ENCODE measurements at places on chromosomes 11 and 22.
A peak's percentile ranks its signal among the peaks of the same experiment; 100 is the strongest.

DNA sequence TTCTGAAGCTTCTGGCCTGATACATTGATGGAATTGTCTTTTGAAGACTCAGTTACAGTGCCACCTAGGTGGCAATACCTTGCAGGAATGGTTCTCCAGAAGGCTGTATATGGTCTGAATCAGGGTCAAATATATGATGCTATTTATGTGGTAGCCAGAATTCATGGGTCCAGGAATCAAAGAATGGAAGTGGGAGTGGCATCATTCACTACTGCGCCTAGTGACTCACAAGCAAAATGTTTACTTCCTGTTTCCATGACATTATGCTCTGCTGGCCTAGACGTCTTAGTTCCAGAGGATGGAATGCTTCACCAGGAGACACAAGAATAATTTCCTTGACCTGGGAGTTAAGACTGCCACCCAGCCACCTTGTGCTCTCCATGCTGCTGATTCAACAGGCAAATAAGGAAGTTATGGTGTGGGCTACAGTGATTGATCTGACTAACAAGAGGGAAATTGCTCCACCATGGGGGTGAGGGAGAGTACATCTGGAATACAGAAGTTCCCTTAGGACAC, 491.8 kb downstream of the ETS1 start:
- DNase-seq = no peak

DNA sequence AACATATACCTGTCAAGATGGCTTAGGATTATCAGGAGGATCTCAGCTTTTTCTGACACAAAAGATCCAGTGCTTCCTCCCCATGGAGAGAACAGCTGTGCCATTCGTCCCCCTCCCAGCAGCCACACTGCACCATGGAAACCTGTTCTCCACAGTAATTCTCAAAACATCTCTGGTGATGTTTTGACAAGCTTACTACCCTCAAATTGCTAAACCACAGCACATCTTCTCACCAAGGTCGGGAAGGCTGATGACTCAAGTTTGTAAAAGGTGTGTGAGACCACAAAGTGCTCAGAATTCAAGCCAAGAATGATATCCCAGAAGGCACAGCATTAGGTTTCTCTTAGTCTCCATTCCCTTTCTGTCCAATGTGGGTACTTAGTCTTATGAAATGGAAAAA, 3.9 kb upstream of the RAB38 start:
- no peak for DNase-seq

DNA sequence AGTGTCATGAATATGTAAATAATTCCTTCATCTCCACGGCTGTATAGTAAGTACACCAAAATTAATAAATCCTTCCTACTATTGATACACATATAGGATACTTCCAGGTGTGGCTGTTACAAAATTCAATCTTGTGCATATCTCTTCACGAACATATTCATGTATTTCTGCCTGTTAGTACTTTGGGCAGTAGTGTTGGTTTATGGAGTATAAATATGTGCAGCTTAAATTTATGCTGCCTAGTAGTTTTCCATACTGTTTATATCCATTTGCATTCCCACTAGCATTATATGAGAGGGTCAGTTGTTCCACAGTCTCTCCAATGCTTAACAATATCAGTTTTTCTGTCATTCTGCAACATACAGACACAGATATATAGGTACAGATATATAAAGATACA, 3.9 kb upstream of the OR5M8 start:
- DNase-seq = no peak

- DNase-seq = no peak
Observed at GRCh38 chr22:27603800-27604144, 197.8 kb downstream of the MN1 start.

- no peak for DNase-seq
Observed at GRCh38 chr11:119472186-119472855, 49.3 kb upstream of the THY1 start.

DNA sequence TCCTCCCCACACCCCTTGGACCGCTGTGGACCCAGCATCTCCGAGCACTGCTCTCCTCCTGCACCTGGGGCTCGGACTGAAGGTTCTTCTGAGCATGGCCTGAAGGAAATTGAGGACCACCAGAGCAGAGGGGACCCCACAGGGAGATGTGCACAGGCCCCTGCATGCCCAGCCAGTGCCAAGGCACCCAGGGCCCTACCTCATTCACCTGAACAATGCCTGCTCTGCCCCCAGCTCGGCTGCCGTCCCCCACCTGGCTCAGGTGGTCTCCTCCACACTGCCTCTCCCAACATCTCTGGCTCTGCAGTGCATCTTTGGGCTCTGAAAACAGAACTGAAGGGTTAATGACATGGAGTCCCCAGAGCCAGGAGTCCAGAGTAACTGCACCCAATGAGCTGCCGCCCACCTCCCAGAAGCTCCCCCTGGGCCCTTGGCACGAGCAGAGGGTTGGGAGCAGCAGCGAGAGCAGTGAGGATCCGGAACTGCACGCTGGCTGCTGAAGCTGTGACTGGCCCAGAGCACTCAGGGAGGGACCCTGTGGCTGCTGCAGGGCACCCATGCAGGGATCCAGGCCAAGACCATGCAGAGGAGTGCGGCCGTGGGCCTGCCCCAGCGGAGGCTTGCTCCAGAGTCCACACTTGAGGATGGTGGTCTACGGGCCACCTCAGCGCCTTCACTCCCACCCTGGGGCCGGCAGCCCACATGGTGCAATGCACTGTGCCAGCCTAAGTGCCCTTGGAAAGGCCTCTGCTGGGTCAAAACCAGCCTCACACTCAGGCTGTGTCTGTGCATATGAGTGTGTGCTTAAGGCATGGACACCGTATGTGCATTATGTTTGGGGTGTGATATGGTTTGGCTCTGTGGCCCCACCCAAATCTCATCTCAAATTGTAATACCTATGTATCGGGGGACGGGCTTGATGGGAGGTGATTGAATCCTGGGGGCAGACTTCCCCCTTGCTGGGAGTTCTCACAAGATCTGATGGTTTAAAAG, 686.1 kb downstream of the TBC1D22A start:
- DNase-seq = no peak

DNA sequence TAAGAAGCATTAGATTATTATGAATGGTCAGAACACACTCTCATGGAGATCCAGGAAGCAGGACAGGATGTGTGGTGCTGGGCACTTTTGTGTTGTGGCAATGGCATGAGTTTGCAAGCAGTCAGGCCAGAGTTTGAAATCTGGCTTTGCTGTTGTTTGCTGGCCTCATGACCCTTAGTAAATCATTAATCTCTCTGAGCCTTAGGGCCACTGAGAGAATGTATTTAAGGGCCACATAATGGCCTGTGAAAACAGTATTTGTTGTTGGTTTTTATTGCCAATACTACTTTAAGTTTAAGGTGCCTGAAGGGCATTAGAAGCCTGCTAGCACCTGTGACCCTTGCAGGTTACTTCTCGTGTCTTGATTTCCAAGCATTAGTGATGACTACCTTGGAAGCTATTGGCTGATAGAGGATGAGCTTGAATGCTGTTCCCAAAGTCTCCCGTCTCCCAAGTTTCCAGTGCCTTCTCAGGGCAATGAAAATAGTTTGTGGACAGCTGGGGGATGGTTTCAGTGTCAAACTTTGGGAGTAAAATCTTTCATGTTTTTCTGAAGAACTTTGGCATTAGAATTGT, 24.6 kb downstream of the STIM1 start:
- no peak for DNase-seq

DNA sequence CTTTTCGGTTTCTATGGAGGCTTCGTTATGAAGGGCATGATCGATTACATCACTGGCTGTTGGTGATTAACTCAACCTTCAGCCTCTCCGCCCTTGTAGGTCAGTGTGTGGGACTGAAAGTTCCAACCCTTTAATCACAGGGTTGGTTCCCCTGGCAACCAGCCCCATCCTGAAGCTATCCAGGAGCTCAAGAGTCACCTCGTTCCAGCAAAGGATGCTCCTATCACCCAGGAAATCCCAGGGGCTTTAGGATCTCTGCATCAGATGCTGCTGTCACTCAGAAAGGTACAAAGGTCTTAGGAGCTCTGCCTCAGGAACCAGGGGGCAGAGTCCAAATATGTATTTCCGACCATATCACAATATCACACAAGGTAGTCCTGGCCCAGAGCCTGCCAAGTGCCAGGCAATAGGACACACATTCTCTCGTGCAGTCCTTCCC, 123.5 kb upstream of the PARVA start:
- no peak for DNase-seq

DNA sequence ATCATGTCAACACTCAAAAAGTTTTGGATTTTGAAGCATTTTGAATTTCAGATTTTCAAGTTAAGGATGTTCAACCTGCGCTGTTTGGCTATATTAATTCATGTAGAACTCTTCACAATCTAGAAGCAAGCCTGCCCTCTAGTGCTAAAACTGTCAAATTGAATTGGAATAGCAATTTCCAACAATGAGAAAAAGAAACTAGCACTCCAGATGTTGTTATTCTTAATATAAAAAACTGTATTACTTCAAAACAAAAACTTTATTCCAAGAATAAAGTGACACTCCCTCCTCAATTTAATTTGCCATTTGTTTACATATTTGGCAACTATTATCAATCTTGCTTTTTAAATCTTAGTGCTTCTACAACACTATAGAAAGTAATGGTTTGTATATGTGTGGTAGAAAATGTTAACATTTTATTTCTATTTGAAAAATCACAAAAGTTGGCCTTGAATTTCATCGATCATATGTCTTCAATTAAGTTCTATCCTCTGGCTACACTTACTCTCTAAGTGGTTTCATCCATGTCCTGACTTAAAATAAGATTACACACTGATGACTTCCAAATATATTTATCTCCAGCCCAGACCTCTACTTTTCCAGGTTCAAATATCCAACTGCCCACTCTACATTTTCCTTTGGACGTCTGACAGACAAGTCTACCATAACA, 36.6 kb downstream of the DCUN1D5 start:
- no peak for DNase-seq

DNA sequence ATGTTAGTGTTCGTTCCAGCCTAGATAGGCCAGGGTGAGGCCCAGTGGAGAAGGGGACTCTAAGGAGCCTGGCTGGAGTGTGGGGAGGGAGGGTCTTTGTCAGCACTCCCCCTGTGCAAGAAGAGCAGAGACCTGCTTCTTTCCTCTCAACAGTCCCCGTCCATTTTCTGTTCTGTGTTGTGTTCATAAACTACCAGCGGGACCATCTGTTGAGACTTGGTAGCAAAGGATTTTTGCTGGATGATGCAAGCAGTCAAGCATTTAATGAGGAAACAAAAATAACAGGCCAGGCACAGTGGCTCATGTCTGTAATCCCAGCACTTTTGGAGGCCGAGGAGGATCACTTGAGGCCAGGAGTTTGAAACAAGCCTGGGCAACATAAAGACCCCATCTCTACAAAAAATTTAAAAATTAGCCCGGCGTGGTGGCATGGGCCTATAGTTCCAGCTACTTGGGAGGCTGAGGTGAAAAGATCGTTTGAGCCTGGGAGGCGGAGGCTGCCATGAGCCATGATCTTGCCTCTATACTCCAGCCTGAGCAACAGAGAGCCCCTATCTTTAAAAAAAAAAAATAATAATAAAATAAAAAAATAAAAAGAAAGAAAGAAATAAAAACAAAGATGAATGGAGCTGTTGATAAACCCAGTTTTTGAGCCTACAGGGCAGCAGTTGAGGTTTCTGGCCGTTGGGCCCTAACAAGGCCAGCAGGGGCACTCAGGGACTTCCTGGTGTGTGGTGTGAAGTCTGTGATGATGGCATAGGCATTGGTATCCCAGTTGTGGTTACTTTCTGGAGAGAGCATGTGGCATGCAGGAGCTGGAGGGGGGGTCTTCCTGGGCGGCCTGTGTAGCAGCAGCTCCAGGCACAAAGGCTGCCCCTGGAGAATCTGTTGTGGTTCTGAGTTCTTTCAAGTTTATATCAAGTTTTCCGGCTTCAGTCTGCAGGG, 1.7 kb upstream of the TXNRD2 start:
- no peak for DNase-seq

- no peak for DNase-seq
Observed at GRCh38 chr11:96263238-96263763, 79.7 kb downstream of the MAML2 start.

DNA sequence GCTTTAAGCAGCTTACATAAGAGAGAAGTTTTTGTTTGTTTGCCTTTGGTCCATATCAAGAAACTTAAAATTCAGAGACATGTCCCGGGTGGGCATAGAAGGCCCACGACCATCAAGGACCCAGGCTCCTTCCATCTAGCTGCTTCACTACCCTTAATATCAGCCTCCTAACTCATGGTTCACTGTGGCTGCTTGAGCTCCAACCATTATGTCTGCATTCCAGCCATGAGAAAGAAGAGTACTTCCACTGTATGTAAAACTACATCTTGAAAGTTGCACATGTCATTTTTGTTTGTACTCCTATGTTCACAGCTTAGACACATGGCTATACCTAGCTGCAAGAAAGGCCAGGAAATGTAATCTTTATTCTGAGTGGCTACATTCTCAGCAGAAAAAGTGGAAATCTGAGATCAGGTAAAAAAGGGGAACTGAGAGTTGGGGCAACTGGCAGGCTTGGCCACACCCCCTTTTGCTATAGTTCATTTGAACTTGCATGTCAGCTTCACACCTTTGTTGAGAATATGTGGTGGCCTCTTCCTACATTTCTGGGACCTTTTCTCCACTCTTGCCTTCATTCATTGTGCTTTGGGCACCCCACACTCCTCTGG, 81.3 kb upstream of the TP53I11 start:
- DNase-seq = no peak

DNA sequence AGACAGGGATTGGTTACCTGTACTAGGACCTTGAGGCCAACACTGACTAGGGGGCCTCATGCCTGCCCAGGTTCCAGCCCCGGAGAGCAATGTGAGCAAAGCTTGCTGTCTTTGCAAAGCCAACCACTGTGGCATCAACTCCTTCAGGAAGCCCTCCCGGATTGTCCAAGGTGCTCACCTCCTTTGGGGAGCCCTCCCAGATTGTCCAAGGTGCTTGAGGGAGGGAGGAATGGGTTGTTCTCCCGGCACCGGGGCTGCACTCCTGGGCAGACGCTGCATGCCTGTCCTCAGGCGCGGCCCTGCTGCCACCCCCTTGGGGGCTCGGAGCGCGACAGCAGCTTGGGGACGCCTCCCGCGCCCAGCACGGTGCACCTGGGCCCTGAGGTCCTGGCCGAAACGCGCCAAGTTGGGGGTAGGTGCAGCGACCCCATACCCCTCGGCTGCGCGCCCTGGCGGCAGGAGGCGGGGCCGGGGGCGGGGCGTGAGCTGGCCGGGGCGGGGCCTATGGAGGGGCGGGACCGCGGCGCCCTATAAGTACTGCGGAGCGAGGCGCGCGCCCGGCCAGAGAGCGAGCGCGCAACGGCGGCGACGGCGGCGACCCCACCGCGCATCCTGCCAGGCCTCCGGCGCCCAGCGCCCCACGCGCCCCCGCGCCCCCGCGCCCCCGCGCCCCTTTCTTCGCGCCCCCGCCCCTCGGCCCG, at the start of gene CD81:
TSS of gene CD81 (plus strand) at position 560 of the 701 bp plus-strand sequence. CDS start 240 bp downstream, outside the sequence.
- DNase-seq = peak; percentile 41

DNA sequence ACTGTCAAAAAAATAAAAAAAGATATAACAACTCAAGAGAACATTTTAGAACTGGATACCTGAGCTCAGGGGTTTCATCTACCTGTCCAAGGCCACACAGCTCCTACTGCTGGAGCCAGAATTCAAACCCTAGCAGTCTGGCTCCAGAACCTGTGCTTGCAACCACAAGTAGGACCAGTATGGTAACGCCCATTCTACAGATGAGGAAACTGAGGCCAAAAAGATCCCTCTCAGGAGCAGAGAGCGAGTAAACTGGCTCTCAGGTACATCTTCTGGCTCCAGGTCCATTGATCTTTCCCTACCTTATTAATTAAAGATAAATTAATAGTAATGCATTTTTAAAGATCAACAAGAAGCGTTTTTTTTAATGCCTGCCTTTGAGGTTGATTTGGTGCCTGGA, 19.2 kb downstream of the P2RX3 start:
- DNase-seq = no peak

All from stimulated activated CD8-positive, alpha-beta memory T cell treated with anti-CD3 and anti-CD28 coated beads, Interleukin-7, amount 100 ng/mL, for 1 hour (primary cell).